ENCODE measurements at places on chromosomes 6 and 20. TPM values are rescaled to one million over a fixed set of nuclear protein-coding genes. Genes with fewer than 3 reads are reported as not detected.

DNA sequence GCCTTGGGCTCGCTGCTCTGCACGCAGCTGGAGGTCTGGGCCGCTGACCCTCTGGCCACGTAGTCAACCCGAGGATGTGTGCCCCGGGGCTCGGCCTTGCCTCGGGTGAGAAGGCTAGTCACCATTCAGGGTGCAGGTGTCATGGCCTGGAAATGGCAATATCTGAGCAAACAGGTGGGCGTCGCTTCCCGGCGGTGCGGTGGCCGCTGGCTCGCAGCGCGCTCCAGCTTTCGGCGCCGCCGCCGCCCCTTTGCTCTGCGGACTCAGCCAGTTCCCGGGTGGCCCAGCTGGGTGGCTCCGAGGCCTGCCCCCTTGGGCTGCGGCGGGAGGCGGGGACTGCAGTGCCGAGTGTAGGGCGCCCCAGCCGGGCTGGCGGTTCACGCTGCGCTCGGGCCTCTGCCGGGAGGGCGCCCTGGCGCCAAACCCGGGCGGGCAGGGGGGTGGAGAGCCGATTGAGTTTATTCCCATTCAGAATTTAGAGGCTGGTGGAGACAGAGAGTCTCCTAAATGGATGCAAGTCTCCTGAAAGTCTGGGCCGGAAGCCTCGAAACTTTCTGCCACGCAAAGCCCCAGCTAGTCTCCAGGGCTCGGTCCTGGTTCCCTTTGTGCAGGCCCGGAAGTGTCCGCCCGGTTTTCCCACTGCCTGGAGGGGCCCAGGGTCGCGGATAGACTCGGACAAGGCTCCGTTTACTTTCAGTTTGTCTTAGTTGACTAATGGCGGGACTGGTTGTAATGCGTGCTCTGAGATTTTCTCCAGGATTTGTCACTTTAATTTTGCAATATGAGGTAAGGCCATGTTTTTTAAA lies 11.3 kb upstream of the TFAP2A start:
- no peak for DNase-seq

GRCh38 chr6:88870717-88871330 lies 92.6 kb downstream of the RNGTT start:
- peak; percentile 74 for DNase-seq

GRCh38 chr20:63394069-63394919 lies 33.1 kb upstream of the CHRNA4 start:
- DNase-seq = no peak

The FAM83B gene
- total RNA-seq = under 0.01 TPM

DNA sequence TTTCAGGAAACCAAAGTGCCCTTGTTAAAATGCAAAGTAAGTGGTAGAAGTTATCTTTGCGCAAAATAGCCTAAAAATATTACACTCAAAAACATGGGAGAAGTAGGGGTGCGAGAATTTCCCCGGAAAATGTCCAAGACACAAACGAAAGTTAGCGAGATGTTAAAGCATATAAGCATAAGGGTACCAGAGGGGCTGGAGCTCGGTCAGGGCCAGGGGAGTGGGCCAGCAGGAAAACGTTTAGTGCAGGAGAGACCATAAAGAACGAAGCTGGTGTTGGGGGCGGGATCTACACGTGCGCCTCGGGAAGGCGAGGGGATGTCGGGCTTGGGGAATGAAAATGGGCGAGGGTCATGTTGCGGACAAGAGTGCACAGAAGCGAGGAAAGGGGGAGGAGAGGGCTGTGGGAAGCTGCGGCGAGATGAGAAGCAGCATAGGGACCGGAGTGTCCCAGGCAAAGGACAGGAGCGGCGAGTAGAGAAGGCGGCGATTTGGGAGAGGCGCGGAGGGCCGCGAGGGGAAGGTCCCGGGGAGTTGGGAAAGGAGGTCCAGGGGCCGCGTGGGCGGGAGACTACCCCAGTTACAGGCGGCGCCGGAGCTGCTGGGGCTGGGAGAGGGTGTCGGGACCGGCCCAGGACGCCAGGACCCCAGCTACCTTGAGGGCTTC lies 600 bp downstream of the XPO5 start:
- peak; percentile 9 for DNase-seq

- peak; percentile 44 for DNase-seq
Measured at GRCh38 chr6:47180633-47181032, 129.1 kb downstream of the TNFRSF21 start.

The TMEM244 gene
- total RNA-seq = 0.28 TPM

The POLR3F gene
- 5.7 TPM for total RNA-seq

DNA sequence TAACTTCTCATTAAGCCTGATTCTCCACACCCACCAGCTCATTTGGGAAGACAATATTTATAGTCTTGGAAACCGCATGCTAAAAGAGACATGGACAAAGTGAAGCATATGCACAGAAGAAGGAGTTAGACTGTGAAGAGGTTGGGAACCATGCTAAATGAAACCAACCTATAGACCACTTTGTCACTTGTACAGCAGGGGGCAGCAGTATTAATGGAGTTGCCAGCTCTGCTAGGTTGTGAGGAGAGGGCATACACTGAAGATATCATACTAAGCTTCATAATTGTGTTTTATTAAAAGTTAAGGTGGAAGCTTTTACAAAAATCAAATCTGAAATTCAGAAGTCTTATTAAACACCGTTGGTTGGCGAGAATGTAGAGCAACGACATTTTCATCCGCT lies 38.3 kb upstream of the HMGCLL1 start:
- peak; percentile 56 for DNase-seq

DNA sequence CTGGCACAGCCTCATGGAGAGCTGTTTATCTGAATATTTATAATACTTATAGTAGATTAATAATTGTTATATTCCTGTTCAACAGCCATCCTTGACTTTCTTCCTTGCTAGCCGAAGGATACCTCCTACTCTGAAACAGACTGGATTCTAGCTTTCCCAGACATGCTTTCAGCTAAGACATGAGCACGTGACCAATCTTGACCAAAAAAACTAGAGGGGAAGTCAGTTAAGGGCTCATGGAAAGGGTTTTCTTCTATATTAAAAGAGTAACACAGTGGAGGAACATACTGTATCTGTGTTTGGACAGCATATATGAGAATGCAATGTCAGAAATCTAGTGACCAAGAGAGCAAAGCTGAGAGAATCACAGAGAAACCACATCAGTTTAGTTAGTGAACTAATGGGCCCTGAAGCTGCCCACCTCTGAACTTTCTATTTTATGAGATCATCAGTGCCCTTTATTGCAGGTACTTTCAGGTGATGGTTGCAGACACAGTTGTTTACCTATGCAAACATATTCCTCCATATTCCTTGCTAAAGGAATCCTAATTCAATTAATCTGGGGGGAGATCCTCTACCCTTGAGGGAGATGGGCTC lies 140.4 kb upstream of the SLC24A3 start:
- no peak for DNase-seq

The PHACTR1 gene
- not detected for total RNA-seq

GRCh38 chr6:68653074-68653705 lies 18.1 kb downstream of the ADGRB3 start:
- DNase-seq = no peak

DNA sequence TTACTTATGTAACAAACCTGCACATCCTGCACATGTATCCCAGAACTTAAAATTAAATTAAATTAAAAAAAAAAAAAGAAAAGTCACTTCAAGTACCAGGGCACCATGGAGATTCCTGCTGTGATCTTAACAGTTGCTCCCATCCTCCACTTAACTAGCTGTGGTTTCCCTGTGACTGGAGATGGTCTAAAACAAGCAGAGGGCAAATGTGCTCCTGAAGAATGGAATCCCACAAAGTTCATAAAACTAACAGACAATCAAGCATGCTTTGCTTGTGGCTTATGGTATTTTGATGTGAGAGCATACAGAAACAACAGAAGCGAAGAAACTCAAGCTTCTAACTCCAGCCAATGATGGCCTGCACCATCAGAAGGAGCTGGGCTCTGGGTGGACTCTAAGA lies 153.6 kb upstream of the KCNK16 start:
- no peak for DNase-seq

The FAM83C gene
- not detected for total RNA-seq

- DNase-seq = no peak
Measured at GRCh38 chr6:3784423-3784822, 32.9 kb upstream of the PXDC1 start.

DNA sequence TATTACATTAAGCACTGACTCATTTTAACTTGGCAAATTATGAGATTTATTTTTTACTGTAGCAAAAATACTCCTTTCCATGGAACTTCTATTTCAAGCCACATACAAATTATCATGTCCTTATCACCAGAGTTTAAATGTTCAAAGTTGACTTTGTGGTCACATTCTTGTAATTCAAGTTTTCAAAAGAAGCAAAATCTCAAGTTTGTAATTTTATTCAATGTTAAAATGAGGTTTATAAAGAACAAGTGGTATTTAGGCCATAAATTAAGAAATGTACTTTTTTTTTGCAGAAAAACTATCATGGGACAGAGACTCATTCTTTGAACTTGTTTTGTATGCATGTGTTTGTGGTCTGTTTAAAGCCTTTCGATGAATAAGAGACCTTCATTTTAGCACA lies 811.5 kb downstream of the TENT5A start:
- DNase-seq = no peak

DNA sequence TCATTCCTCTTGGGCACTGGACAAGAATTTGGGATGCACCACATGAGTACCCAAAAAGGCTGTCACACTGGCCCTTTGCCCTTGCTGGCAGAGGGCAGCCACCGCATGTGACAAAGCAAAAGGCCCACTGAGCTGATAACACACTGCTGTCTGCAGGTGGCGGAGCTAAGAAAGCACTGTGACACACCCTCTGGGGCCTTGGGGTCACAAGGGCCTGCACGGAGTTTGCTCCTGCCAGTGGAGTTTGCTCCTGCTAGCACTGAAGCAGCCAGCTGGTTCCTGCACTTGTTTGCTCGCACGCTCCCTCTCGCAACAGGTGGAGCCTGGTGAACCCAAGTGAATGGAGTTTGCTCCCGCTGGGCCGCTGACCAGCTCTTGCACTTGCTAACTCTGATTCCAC lies 132.6 kb downstream of the LCA5 start:
- DNase-seq = no peak

- DNase-seq = no peak
Measured at GRCh38 chr6:121847806-121848522, 412.5 kb downstream of the GJA1 start.

The TRAM2 gene
- 77.2 TPM for total RNA-seq

DNA sequence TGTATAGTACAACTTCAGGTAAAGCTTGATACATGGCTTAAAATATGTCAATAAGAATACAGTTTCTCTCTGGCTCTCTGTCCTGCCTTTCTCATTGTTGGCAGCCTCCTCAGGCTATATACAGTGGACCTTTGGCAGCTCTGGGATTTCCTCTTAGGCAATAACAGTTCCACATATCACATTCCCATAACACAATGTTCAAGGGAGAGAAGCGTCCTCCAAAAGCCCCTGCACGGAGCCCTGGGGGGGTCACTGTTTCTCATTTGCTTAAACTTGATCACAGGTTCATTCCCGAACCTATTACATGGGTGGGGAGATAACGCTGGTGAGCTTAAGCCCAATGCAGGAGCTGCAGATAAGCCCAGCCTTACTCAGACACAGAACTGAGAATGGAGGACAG lies 4.4 kb upstream of the FLRT3 start:
- DNase-seq = peak; percentile 9

The C20orf202 gene
- not detected for total RNA-seq

DNA sequence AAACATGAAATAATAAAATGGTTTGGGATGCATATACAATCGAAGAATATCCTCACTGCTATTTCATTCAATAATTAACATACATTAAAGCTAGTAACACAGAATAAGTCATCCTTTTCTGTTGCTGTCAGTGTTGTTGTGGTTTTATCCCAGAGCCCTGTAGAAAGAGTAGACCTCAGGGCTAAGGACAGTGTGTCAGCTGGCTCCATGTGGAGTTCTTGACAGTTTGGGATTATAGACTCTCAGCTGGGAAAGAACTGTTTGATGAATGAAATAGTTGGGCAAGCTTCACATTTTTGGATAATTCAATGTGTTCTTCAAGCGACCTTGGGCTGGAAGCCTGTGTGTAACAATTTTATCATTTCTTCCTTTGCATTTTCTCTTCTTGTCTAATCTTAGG lies 10.1 kb downstream of the UTRN start:
- DNase-seq = no peak

- DNase-seq = peak; percentile 35
Measured at GRCh38 chr20:31758521-31758920, 19.4 kb downstream of the TPX2 start.

The ATP9A gene
- 22.4 TPM for total RNA-seq

The BFSP1 gene
- 1.9 TPM for total RNA-seq

The RAET1L gene
- not detected for total RNA-seq

- DNase-seq = peak; percentile 66
Measured at GRCh38 chr6:130624046-130624445, 203.2 kb upstream of the SMLR1 start.

GRCh38 chr6:34242252-34243130 lies 5.8 kb downstream of the HMGA1 start:
- DNase-seq = peak; percentile 25

The PDE7B gene
- 12.4 TPM for total RNA-seq

Measured in IMR-90 (cell line).